ENCODE measurements at places on chromosomes 12 and 14. TPM values are rescaled to one million over a fixed set of nuclear protein-coding genes. Genes with fewer than 3 reads are reported as not detected.

KRT6A gene
- total RNA-seq = not detected

TAS2R13 gene
- not detected for total RNA-seq

PPP1R1A gene
- total RNA-seq = 3.6 TPM

RPGRIP1 gene
- not detected for total RNA-seq

DNA sequence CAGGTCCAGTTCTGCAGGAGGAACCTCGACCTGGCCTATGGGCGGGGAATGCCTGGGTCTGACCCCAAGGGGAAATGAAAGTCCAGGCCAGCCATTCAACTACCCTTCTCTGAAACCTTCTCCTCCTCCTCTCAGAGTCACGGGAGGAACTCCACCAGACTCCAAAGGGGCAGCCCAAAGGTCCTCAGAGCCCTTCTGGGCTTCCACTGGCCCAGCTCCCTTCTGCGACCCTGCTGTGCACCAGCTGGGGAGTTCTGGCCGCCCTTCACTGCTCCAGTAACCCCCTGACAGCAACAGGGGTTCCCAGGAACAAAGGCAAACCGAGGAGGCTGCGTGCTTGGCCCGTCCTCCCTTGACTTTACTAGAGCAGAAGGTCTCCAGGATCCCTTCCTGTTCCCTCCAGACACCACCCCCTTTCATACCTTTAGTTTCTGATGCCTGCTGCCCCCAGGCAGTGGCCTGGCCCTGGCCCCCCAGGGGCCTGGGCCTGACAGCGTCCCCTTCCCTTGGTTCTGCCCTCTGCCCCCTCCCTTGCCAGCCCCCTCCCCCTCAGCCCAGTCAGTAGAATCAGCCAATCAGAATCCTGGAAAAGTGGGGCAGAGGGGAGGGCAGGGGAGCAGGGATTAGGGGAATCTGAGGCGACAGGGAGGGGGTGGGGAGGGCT, 850 bp upstream of the ZNF385A start:
- H3K27me3 ChIP-seq = no peaks in the 10 kb centered on the region
- no peak overlapping the region for H3K4me3 ChIP-seq
- no peaks in the 10 kb centered on the region for H3K36me3 ChIP-seq
- H3K4me1 ChIP-seq = peaks cover 21% of the 10 kb centered on the region
